ENCODE measurements at places on chromosomes 16 and 17.

DNA sequence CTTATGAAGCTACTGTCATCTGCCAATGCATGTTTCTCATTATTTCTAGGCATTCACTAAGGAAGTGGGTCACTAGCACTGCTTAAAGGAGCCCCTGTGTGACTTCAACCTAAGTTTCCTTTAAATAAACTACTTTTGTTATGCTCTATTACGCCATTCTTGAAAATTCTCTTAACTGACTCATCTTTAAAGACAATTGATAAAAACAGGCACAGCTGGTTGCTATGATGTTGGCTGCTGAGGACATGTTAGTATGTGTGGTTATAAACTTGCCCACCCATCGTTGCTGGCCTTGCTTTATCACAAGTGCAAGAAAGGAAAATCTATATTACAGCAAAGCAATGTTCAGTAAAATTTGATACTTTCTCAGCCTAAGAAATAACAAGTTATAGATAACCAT lies 75.8 kb upstream of the CNTNAP4 start:
- DNase-seq: no peak

GRCh38 chr16:46928811-46929210 lies 44.6 kb downstream of the GPT2 start:
- DNase-seq: no peak

GRCh38 chr16:51967646-51968045 lies 579.3 kb downstream of the TOX3 start:
- no peak for DNase-seq

GRCh38 chr17:53217311-53217710 lies 605.4 kb upstream of the KIF2B start:
- no peak for DNase-seq

- DNase-seq: no peak
These were observed 126.5 kb downstream of the ABCC6 start for GRCh38 chr16:16096858-16097213.

DNA sequence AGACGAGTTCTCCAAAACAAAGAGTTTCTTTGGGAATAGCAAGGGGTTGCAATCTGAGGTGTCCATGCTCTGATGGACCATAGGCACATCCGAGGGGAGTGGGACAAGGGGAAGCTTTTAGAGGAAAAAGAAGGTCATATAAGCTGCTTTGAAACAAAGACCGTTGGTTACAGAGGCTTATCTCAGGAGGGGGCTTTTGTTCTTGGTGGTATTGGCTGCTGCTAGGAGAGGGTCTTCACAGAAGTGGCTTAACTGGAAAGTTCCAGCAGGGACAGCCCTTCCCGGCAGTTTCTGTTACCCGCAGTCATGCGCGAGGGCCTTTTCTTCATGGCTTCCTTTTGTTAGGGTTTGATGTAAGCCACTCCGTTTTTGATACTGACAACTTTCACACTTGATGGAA lies 76.0 kb downstream of the RAP1GAP2 start:
- no peak for DNase-seq

DNA sequence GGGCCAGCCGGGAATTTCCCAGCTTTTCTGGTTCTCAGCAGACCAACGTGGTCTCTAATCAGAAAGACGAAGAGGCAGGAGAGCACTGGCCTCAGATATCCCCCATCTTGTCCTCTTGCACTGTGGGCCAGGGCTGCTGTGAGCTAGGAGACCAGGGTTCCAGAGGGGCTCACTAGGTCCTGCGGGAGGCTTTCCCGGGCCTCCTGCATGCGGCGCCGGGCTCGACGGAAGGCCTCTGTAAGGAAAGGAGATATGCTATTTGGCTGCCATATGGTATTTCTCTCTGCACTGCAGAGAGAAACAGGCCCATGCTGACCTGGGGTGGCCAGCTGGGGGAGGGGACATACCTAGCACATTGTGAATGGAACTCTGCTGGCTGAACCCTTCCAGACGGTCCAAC lies 13.1 kb downstream of the MKS1 start:
- DNase-seq: no peak

DNA sequence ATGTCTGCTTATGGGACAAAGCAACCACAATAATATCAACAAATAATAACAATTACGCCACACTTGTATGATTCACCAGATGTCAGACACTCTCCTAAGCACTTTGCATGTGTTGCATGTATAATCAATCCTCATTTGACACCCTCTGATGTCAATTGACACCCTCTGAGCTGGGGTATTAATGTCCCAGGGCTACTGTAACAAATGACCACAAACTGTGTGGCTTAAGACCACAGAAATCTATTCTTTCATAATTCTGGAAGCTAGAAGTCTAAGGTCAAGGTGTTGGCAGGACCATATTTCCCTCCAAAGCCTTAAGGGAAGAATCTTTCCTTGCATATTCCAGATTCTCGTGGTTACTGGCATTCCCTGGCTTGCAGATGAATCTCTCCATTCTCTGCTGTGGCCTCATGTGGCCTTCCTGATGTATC lies 112.7 kb downstream of the NPIPB5 start:
- no peak for DNase-seq

- peak; percentile 72 for DNase-seq
These were observed 165.1 kb upstream of the CDC42EP4 start for GRCh38 chr17:73476890-73477350.

DNA sequence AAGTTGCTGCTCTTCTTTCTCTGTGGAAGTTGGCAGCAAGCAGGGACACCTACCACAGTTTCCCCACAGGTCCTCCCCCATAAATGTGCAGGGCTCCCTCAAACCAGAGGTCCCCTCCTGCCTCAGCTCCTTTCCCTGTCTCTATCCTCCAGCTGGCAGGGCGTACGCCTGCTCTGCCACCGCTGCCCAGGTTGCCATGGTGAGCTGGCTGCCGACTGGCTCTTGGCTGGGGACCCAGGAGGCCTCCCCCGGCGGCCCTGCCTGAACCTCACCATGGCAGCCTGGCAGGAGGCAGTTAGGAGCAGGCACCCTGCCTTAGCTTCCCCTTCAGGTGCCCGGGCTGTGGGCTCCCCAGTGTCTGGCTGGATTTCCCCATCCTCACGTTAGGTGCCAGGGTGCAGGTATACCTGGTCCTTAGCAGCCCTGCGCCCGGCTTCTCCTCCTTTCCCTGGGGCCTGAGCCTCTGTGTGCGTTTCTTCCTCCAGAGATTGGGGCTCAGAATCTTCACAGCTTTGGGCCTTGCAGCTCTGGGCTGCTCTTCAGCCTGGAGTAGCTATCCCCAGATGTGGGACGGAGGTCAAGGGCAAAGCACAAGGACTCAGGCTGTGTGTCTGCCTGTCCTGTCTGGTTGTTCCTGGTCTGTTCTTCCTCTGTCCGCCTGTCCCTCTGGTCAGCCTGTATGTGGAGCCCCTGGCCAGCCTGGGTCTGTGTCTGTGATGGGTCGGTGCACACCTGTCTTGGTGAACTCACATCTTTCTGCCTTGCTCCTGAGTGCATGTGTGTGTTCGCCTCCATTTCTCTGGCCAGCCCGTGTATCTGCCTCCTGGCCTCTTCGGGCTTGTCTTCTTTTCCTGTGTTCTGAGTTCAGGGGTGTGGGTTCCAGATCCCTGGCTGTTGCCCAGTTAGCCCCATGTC lies 15.7 kb downstream of the GJD3 start:
- peak; percentile 67 for DNase-seq

- peak; percentile 85 for DNase-seq
These were observed 36.7 kb downstream of the CMIP start for GRCh38 chr16:81481207-81481821.

GRCh38 chr16:74575807-74576643 lies 30.9 kb downstream of the GLG1 start:
- no peak for DNase-seq

DNA sequence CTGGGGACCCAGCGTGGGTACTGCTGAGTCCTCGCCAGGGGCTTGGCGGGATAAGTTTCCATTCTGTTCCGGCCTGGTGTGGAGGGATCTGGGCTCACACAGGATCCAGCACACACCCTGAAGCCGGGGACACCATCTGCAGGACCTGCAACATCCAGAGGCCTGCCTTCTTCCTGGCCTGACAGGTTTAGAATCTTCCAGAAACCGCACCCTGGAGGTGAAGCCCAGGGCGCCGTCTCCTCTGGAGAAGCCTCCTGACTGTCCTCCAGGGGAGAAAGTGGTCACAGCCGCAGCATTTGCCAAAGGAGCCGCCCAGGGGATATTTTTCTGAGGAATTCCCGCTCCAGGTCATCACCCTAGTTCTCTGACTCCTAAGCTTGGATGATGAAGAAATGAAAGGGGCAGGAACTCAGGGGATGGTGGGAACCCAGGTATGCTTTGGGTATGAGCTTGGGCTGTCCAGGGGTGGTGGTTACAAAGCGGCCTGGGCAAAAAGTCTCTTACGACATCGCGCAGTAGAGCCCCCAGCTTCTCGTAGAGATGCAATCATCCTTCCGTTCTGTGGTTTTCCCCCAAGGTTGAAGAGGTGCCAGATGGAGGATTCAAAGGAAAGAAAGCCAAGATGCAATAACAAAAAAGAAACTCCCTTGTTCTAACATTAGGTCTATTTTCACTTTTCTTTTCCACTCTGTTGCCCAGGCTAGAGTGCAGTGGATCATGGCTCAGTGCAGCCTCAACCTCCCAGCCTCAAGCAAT lies 9.1 kb upstream of the CRISPLD2 start:
- no peak for DNase-seq

- no peak for DNase-seq
These were observed 35.2 kb downstream of the ADCY9 start for GRCh38 chr16:4081047-4081446.

DNA sequence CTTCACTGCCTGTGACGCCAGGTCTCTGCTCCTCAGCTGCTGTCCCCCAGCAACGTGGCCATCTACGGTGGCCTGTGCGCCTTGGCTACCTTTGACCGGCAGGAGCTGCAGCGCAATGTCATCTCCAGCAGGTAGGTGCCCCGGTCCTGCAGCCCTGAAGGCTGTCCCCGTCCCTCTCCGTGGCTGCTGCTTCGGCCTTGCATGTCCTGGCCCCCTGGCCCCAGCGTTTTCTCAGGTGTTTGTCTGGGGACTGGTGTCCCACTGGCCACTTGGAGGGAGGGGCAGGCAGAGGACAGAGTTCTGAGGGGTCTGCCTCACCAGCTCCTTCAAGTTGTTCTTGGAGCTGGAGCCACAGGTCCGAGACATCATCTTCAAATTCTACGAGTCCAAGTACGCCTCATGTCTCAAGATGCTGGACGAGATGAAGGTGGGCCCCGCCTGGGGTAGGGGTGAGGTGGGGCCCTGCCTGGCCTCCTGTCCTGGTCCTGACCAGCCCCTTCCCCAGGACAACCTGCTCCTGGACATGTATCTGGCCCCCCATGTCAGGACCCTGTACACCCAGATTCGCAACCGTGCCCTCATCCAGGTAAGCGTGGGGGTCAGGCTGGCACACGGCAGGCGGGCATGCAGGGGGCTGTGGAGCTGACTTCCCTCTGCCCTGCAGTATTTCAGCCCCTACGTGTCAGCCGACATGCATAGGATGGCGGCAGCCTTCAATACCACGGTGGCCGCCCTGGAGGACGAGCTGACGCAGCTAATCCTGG lies 4.4 kb downstream of the GPS1 start:
- DNase-seq: no peak

DNA sequence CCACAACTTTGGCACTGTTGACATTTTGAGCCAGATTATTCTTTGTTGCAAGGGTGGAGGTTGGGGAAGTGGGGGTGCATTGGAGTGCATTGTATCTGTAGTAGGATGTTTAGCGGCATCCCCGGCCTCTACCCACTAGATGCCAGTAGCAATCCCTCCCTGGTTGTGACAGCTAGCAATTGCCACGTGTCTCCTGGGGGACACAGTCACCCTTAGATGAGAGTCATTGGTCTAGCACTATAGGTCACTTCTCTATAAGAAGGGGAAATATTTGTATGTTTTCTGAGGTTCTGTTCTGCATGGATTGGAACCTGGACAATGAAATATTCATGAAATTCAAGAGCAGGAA lies 32.4 kb downstream of the MSI2 start:
- no peak for DNase-seq

- DNase-seq: peak; percentile 86
These were observed at the start of gene DDX19B for GRCh38 chr16:70298988-70299938. TSS of gene DDX19B (plus strand) at chr16:70299186. CDS start at chr16:70299298, 112 bp downstream.

DNA sequence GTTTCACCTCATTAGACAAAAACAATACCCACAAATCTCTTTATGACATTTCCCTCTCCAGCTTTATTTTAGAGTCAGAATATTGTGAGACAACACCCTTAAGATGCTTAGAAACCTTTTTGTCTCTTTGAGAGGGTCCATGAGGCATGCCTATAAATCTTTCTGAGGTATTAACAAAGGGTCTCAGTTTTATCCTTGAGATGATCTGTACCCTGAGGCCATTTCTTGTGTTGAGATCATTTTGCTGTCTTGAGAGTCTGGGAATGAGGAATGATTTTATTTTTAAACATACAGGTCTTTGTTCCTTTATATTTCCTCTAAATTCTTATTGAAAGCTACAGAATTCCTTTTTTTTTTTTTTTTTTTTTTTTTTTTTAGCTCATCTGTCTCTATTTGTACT lies 179.7 kb upstream of the HS3ST4 start:
- DNase-seq: no peak

- no peak for DNase-seq
These were observed 177.5 kb upstream of the CDH8 start for GRCh38 chr16:62213763-62214162.

- DNase-seq: no peak
These were observed 7.5 kb upstream of the NFATC2IP start for GRCh38 chr16:28943281-28943680.

GRCh38 chr16:17691899-17692176 lies 221.1 kb upstream of the XYLT1 start:
- no peak for DNase-seq

GRCh38 chr16:28823291-28823872 lies 583 bp downstream of the ATXN2L start:
- DNase-seq: no peak

DNA sequence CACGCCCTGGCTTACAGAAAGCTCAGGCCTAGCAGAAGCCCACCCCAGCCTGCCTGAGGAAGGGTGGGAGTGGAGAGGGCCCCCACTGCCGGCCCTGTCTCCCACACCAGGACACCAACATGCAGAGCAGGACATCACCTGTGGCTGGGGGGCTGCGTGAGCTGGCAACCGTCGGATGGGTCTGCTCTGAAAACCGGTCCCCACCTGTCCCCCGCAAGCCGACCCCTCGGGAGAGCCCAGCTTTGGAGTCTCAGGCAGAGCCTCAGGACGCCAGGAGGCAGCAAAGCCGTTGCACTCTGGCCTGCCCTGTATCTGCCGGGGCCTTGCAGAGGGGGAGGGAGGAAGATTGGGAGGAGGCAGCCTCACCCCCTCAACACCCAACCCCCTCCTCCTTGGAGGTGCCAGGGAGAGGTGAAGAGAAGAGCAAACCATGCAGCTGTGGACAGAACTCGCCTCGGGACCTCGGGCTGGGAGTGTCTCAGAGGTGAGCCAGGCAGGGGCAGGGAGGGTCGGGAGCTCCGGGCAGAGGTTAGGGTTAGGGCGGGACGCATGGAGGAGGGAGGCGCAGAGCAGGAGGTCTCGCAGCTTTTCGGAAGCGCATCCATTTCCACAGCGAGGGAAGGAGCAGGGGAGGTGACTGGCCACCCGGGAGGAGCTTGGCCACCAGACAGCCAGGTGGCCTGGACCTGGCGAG lies 30.4 kb upstream of the ZC3H18 start:
- DNase-seq: peak; percentile 48

- no peak for DNase-seq
These were observed 9.6 kb downstream of the LLGL2 start for GRCh38 chr17:75535119-75535537.

- no peak for DNase-seq
These were observed 43.5 kb downstream of the MAP1LC3B start for GRCh38 chr16:87435372-87436224.

Measured in right cardiac atrium (tissue), 5 donors.